ENCODE measurements at places on chromosomes 1 and 21. TPM values are rescaled to one million over a fixed set of nuclear protein-coding genes. Genes with fewer than 3 reads are reported as not detected.

DNA sequence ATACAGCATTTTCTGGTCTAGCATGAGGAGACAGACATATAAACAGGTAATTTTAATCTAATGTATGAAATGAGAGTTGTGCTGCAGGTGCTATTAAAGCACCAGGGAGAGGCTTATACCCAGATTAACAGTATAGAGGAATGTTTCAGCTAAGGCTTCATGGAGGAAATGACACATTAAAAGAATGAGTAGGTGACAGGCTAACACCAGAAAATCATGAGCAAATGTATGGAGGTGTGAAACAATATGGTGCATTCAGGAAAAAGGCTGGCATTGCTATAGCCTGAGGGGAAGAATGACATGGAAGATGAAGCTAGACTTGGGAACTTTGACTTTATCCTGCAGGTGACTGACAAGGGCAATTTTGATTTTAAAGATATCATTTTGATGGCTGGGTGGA lies 7.0 kb downstream of the ARPC5 start:
- H3K36me3 ChIP-seq, result peaks cover 8% of the 10 kb centered on the region
- no peak overlapping the region for H3K27ac ChIP-seq

UMODL1 gene
- not detected for total RNA-seq

GRCh38 chr1:51301844-51302162 lies 28.6 kb downstream of the TTC39A start:
- DNase-seq, result no peak
- H3K36me3 ChIP-seq, result no peaks in the 10 kb centered on the region
- H3K4me3 ChIP-seq, result no peak overlapping the region

DHX9 gene
- 51.0 TPM for total RNA-seq

IL20 gene
- total RNA-seq, result not detected

DNA sequence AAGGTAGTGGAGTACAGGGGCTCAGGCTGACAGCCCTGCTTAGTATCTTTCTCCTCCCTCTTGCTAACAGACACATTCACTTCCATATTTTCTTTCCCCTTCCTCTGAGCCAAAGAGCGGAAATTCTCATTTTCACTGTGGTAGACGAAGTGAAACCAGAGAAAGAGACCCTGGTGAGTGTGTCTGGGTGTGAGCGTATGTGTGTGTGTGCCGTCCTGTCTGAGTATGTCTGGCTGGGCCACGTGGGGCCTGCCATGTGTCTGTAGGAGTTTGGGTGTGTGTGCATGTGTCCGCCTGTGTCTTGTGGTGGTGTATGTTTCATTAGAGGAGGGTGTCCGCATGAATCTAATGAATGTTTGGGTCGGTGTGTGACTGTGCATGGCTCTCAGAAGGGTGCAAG lies 1.7 kb downstream of the COL8A2 start:
- no peaks in the 10 kb centered on the region for H3K4me1 ChIP-seq
- H3K27me3 ChIP-seq, result no peaks in the 10 kb centered on the region
- H3K4me3 ChIP-seq, result no peak overlapping the region
- no peak for DNase-seq
- H3K27ac ChIP-seq, result no peak overlapping the region

DNA sequence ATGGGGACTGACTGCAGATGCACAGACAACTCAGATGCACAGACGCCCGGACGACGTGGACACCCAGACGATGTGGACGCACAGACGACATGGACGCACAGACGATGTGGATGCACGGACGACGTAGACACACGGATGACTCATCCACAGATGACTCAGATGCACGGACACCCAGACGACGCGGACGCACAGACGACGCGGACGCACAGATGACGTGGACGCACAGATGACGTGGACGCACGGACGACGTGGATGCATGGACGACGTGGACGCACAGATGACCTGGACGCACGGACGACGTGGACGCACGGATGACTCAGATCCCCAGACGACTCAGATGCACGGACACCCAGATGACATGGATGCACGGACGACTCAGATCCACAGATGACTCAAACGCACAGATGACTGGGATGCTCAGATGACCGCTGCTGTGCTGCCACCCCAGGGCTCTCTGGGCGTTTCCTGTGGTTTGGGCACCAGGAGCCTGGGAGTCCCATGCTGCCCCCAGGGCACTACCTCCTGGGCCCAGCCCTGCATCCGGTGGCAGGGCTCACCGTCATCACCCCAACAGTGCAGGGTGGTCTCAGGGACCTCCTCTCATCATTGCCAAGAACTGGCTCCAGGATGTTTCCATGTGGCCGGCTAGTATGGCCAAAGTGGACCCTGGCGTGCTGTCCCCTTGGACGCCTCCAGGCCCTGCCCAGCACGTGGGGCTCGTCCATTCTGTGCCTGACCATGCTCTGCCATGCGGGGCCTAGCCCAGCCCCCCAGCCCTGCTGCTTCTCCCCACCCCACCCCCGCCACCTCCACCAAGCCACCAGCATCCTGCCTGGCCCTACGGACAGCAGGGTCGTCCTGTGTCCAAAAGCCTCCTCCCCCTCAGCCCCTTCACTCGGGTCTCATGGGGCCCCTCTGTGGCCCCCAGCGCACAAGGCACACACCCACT lies 14.0 kb downstream of the FAAP20 start:
- H3K36me3 ChIP-seq, result no peaks in the 10 kb centered on the region
- no peak overlapping the region for H3K27ac ChIP-seq
- no peaks in the 10 kb centered on the region for H3K4me1 ChIP-seq
- no peak overlapping the region for H3K4me3 ChIP-seq

- no peak overlapping the region for H3K27ac ChIP-seq
- no peak for DNase-seq
- no peak overlapping the region for H3K4me3 ChIP-seq
- no peaks in the 10 kb centered on the region for H3K27me3 ChIP-seq
- H3K4me1 ChIP-seq, result no peaks in the 10 kb centered on the region
These were observed 23.6 kb upstream of the DDX59 start for GRCh38 chr1:200693327-200693726.

GRCh38 chr1:187961895-187962294 lies 1133.1 kb downstream of the PLA2G4A start:
- H3K27me3 ChIP-seq, result no peaks in the 10 kb centered on the region
- no peaks in the 10 kb centered on the region for H3K4me1 ChIP-seq
- H3K4me3 ChIP-seq, result no peak overlapping the region
- H3K27ac ChIP-seq, result no peak overlapping the region
- H3K36me3 ChIP-seq, result no peaks in the 10 kb centered on the region

DNA sequence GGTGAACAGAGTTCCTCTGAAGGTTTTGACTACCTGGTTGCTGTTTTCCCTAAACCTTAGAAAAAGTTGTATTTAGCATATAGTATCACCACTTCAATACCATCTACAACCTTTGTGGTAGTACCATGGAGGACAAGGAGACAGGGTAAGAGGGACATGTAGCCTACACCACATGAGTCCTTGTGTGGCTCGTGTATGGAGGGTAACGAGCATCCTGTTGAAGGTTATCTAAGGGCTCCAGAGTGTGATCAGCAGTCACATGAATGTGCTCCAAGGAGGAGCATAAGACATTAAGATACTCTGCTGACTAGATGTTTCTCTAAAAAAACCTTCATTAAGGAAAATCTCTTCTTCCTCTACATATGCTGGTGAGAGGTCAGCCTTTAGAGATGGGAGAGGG lies 67.3 kb downstream of the VCAM1 start:
- no peaks in the 10 kb centered on the region for H3K27me3 ChIP-seq
- no peaks in the 10 kb centered on the region for H3K4me1 ChIP-seq
- no peak for DNase-seq
- H3K36me3 ChIP-seq, result no peaks in the 10 kb centered on the region
- no peak overlapping the region for H3K4me3 ChIP-seq

- H3K4me1 ChIP-seq, result no peaks in the 10 kb centered on the region
- no peak for DNase-seq
- no peaks in the 10 kb centered on the region for H3K36me3 ChIP-seq
- H3K4me3 ChIP-seq, result no peak overlapping the region
These were observed 104.9 kb downstream of the PTGS2 start for GRCh38 chr1:186575348-186575747.

DNAJC28 gene
- 2.7 TPM for total RNA-seq

DMRTA2 gene
- not detected for total RNA-seq

GUCA2B gene
- total RNA-seq, result not detected

DNA sequence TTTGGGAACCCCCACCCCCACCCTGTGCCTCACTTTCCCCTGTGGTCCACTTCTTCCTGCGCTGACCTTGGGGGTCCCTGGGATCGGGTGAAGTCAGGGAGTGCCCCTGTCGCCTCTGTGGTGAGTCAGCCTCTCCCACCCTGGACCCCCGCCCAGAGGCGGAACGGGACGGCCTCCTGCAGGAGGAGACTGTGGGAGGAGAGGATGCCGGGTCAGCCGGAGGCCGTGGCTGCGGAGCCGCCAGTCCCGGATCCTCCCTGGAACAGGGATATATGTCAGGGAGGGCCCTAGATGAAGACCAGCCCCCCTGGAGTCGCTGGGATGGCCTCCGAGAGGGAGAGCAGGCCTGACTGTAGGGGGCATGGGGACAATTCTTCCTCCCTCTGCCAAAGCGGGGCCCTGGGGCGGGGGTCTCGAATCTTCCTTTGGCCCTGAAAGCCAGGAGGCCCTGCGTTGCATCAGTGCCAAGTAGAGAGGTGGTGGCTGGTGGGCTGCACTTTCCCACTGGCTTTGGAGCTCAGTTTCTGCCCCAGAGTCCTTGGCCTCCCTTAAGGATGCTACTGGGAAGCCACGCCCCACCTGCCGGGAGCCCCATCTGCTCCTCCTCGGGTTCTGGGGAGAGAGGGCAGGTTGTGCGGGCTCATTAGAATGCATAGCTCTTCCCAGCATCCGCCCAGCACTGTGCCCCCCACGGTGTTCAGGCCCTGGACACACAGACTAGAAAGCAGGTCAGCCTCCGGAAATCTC lies 930 bp downstream of the ARHGEF10L start:
- peak overlapping the region; percentile 77 for H3K4me3 ChIP-seq
- no peaks in the 10 kb centered on the region for H3K4me1 ChIP-seq
- no peak for DNase-seq
- H3K27me3 ChIP-seq, result no peaks in the 10 kb centered on the region

GRCh38 chr1:8343464-8344001 lies 25.6 kb downstream of the SLC45A1 start:
- H3K36me3 ChIP-seq, result no peaks in the 10 kb centered on the region
- H3K27me3 ChIP-seq, result no peaks in the 10 kb centered on the region
- H3K27ac ChIP-seq, result no peak overlapping the region

DNA sequence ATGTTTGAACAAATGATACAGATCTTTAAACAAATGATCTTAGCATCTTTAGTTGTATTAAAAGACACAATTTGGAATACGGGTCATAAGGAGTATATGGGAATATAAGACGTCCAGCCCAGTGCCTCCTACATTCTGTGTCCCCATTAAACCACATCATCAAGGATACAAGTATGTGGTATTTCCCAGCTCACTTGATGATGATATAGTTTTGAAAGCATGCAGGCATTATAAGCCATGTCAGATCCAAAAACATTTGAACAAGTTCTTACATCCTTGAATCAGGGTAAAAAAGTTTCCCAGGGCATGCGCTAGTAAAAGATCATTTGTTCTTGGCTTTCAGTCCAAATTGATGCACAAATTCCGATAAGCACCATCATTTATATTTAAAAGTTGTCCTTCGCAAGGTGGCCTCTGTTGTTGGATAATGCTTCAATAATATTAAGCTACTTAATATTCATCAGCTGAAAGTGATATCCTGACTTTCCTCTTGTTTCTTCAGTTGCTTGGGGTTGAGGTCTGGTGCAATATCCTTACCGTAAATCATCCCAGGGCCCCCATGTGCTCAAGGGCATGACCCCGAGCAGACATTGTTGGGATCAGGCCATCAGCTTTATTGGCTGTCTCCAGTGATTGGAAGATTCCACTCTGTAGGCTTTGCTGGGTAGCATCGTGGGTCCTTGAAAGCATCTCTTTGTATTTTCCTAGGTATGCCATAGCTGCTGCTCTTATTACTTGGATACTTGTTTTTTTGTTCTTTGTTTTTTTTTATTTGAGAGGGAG lies 61.8 kb downstream of the CENPF start:
- H3K36me3 ChIP-seq, result no peaks in the 10 kb centered on the region
- H3K4me3 ChIP-seq, result no peak overlapping the region
- H3K27ac ChIP-seq, result no peak overlapping the region
- no peaks in the 10 kb centered on the region for H3K4me1 ChIP-seq

MIXL1 gene
- not detected for total RNA-seq

DNA sequence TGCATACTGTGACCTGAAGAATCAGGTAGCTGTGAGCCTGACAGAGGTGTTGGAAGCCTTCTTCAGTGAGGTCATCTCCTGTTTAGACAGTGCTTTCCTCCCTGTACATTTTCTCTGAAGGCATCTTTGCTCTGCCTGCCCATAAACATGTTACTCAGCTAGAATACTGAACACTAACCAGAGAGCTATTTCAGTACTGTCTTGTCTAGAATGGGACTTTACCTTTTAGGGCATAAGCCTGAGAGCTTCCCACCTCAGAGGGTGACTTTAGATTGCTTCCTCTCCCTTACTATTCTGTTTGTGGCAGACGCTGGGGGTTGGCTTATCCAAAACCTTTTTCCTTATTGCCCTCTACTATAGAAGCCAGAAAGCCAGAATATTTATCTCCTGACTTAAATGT lies 23.3 kb upstream of the ZNF326 start:
- H3K36me3 ChIP-seq, result no peaks in the 10 kb centered on the region
- H3K27ac ChIP-seq, result no peak overlapping the region
- no peak for DNase-seq
- H3K4me1 ChIP-seq, result no peaks in the 10 kb centered on the region
- H3K27me3 ChIP-seq, result no peaks in the 10 kb centered on the region

- H3K27me3 ChIP-seq, result no peaks in the 10 kb centered on the region
- no peaks in the 10 kb centered on the region for H3K4me1 ChIP-seq
- H3K4me3 ChIP-seq, result no peak overlapping the region
- no peak for DNase-seq
- H3K36me3 ChIP-seq, result no peaks in the 10 kb centered on the region
These were observed 17.5 kb downstream of the EYA3 start for GRCh38 chr1:28070725-28071593.

BTBD19 gene
- total RNA-seq, result 7.5 TPM

DNA sequence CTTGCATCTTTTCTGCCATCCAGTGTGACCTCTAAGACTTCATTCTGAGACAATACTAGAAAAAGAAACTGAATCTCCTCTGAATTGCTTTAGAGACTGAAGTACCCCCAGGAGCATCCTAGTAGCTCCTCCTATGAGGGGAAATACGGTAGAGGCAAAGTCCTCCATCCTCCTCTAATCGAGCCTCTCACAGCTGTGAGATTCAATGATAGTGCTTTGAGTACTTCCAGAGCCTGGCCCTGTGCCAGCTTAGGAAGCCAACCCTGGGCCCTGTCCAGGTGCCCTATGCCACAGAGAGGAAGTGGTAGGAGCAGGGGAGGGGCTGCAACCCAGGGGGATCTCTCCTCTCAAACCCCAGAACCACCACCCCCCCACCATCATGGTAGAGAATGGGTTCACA lies 10.7 kb downstream of the RORC start:
- H3K27me3 ChIP-seq, result no peaks in the 10 kb centered on the region
- H3K36me3 ChIP-seq, result no peaks in the 10 kb centered on the region
- DNase-seq, result peak; percentile 83
- peaks cover 52% of the 10 kb centered on the region for H3K4me1 ChIP-seq
- H3K27ac ChIP-seq, result no peak overlapping the region

OR14A2 gene
- total RNA-seq, result not detected

LY9 gene
- total RNA-seq, result 0.24 TPM

GRCh38 chr1:195071461-195071860 lies 1536.8 kb downstream of the KCNT2 start:
- DNase-seq, result no peak
- H3K27me3 ChIP-seq, result no peaks in the 10 kb centered on the region
- H3K36me3 ChIP-seq, result no peaks in the 10 kb centered on the region
- H3K4me1 ChIP-seq, result no peaks in the 10 kb centered on the region
- H3K27ac ChIP-seq, result no peak overlapping the region

- no peak for DNase-seq
- H3K4me1 ChIP-seq, result no peaks in the 10 kb centered on the region
- H3K27me3 ChIP-seq, result no peaks in the 10 kb centered on the region
These were observed 203.9 kb upstream of the PROX1 start for GRCh38 chr1:213783893-213784292.

- no peak overlapping the region for H3K27ac ChIP-seq
- H3K36me3 ChIP-seq, result no peaks in the 10 kb centered on the region
- no peak overlapping the region for H3K4me3 ChIP-seq
- DNase-seq, result no peak
These were observed 55.4 kb upstream of the CCDC190 start for GRCh38 chr1:162916407-162916806.
